Activated CD4-positive, alpha-beta T cell treated with anti-CD3 and anti-CD28 coated beads, Interleukin-2, amount 10 ng/mL, durations not matched to agents 7 days and 5 days (primary cell): ENCODE measurements at places on chromosomes 2 and 18.

- peaks cover 19% of the 10 kb centered on the region for H3K27me3 ChIP-seq
- H3K27ac ChIP-seq = no peak overlapping the region
- H3K36me3 ChIP-seq = no peaks in the 10 kb centered on the region
Observed at GRCh38 chr2:231348704-231349373, 46.7 kb upstream of the B3GNT7 start.

DNA sequence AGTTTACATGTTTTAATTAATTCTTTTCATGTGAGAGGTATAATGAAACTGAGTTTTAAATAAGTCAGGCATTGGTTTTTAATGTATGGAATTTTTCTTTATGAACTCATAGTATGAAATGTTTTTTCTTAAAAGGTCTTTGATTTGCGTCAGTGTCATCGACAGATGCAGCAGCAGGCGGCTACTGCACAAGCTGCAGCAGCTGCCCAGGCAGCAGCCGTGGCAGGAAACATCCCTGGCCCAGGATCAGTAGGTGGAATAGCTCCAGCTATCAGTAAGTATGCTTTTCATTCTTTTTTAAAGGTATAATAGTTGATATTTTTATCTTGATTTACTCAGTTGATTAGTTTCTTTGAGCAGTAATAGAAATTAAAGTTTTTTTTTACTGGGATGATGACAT, 46.5 kb downstream of the SMAD4 start:
- no peak overlapping the region for H3K4me3 ChIP-seq
- DNase-seq = no peak
- peaks cover 74% of the 10 kb centered on the region for H3K36me3 ChIP-seq
- H3K27me3 ChIP-seq = no peaks in the 10 kb centered on the region
- peaks cover 21% of the 10 kb centered on the region for H3K4me1 ChIP-seq
- H3K27ac ChIP-seq = no peak overlapping the region

DNA sequence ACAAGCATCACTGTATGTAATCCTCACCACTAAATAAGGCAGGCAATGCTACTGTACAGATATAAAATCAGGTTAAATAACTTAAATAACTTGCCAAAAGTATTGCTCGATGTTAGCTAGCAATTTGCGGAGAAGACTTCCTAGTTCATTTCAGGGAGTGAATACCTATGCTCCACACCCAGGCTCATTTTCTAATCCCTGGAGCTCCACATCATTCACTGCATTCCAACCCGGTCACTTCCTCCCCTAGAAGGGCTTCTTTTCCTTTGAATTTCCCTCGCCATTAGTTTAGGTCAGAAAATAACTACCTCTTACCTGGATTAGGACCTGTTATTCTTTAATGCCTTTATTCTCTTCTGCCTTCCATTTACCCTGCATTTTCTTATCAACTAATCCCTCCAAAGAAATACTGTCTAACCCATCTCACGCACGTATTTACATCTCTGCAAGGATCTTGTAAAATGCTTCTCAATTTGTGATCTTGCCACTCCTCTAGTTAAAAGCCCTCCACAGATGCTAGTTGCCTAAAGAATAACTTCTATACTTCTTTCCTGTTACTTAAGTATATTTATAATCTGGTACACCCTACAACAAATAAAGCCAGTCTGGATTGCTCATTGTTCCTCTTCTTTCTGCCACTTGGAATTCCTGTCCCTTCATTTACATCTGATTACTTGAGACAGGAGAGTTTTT, 599.8 kb downstream of the NRXN1 start:
- no peaks in the 10 kb centered on the region for H3K36me3 ChIP-seq
- no peaks in the 10 kb centered on the region for H3K27me3 ChIP-seq
- H3K4me1 ChIP-seq = no peaks in the 10 kb centered on the region
- no peak overlapping the region for H3K27ac ChIP-seq
- no peak for DNase-seq
- H3K4me3 ChIP-seq = no peak overlapping the region

GRCh38 chr18:36839835-36840234, 10.9 kb downstream of the KIAA1328 start:
- H3K4me3 ChIP-seq = no peak overlapping the region
- DNase-seq = no peak
- peaks cover 35% of the 10 kb centered on the region for H3K36me3 ChIP-seq
- peaks cover 7% of the 10 kb centered on the region for H3K4me1 ChIP-seq
- no peaks in the 10 kb centered on the region for H3K27me3 ChIP-seq

- no peak overlapping the region for H3K4me3 ChIP-seq
- no peak for DNase-seq
- no peaks in the 10 kb centered on the region for H3K27me3 ChIP-seq
- H3K4me1 ChIP-seq = peaks cover 7% of the 10 kb centered on the region
- H3K27ac ChIP-seq = no peak overlapping the region
- peaks cover 5% of the 10 kb centered on the region for H3K36me3 ChIP-seq
Observed at GRCh38 chr2:7701791-7702190, 784.6 kb downstream of the RNF144A start.

DNA sequence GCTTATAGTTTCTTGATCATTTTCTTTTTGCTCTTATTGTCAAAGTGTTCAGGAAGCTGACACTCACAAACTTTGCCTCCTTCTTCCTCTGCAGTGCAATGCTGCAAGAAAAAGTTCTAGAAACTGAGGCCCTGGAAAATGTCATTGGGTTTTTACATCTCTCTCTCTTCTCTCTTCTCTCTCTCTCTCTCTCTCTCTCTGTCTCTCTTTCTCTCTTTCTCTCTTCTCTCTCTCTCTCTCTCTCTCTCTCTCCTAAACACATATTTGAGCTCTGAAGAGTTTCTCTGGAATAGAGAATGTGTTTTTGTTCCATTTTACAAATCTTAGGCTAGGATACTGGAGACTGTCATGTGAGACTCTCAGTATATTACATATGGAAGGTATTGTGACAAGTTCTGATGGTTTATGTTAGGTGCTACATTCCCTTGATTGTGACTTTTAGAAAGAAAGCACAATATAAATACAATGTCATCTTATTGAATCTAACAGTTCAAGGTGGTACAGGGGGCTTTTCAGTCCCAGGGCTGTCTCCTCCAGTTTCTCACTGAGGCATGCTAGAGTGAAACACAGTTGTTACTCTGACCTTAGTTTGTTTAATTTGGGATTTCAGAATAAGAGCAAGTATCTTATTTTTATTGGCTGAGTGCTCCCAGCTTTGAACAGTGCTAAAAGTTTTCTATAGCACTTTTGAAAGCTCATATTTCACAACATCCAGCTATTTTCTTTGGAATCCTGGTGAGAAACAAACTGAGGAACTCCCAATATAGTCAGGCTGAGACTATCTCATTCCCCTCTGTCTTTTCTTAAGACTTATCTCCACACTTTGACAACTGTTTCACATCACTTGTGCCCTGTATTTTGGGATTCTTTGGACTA, 41.4 kb upstream of the EHBP1 start:
- DNase-seq = no peak
- H3K27me3 ChIP-seq = no peaks in the 10 kb centered on the region
- H3K36me3 ChIP-seq = no peaks in the 10 kb centered on the region
- H3K4me3 ChIP-seq = no peak overlapping the region

- H3K27ac ChIP-seq = no peak overlapping the region
- DNase-seq = no peak
- peaks cover 15% of the 10 kb centered on the region for H3K27me3 ChIP-seq
- H3K4me3 ChIP-seq = no peak overlapping the region
- no peaks in the 10 kb centered on the region for H3K36me3 ChIP-seq
- H3K4me1 ChIP-seq = peaks cover 5% of the 10 kb centered on the region
Observed at GRCh38 chr2:46311651-46312223, 14.5 kb downstream of the EPAS1 start.

GRCh38 chr18:8063733-8064132, 496.6 kb downstream of the PTPRM start:
- H3K27me3 ChIP-seq = no peaks in the 10 kb centered on the region
- H3K36me3 ChIP-seq = no peaks in the 10 kb centered on the region
- H3K4me1 ChIP-seq = peaks cover 1% of the 10 kb centered on the region
